ENCODE measurements at places on chromosomes 5 and 9. TPM values are rescaled to one million over a fixed set of nuclear protein-coding genes. Genes with fewer than 3 reads are reported as not detected.
A peak's percentile ranks its signal among the peaks of the same experiment; 100 is the strongest.

The SLC24A2 gene
- total RNA-seq: 3.3 TPM

The RAB3C gene
- 0.83 TPM for total RNA-seq

The NUTM2F gene
- total RNA-seq: not detected

The TOR1A gene
- total RNA-seq: 31.5 TPM

The BTNL9 gene
- 36.9 TPM for total RNA-seq

- DNase-seq: no peak
- H3K4me3 ChIP-seq: peak overlapping the region; percentile 96
- no peaks in the 10 kb centered on the region for H3K27me3 ChIP-seq
Observed at GRCh38 chr5:36878392-36879082, 2.0 kb downstream of the NIPBL start.

- DNase-seq: no peak
- no peaks in the 10 kb centered on the region for H3K36me3 ChIP-seq
- no peaks in the 10 kb centered on the region for H3K27me3 ChIP-seq
- no peak overlapping the region for H3K27ac ChIP-seq
- H3K4me1 ChIP-seq: no peaks in the 10 kb centered on the region
Observed at GRCh38 chr5:127471211-127471610, 46.2 kb upstream of the PRRC1 start.
